ENCODE measurements at places on chromosomes 16 and 17. TPM values are rescaled to one million over a fixed set of nuclear protein-coding genes. Genes with fewer than 3 reads are reported as not detected.

DNA sequence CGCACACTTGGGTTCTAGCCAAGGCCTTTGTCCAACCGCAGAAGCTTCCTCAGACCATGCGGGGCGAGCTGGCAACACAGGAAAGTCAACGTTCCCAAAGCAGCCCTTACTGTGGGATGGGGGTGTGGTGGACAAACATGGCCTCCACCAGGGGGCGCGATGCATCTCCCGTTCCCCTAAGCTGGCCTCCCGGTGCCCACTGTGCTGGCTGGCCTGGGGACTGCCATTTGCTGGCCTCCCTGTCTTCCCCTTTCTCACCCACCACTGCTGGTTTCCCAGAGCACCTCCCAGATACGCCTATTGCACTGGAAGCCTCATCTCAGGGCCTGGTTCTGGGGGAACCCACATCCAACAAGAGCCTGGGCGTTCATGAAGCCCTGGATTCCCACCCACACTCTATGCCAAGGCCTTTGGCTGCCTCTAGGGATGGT, 145.3 kb downstream of the IRF8 start:
- no peak for DNase-seq
- no peaks in the 10 kb centered on the region for H3K4me1 ChIP-seq

MYCBPAP gene
- total RNA-seq: 7.9 TPM

DNA sequence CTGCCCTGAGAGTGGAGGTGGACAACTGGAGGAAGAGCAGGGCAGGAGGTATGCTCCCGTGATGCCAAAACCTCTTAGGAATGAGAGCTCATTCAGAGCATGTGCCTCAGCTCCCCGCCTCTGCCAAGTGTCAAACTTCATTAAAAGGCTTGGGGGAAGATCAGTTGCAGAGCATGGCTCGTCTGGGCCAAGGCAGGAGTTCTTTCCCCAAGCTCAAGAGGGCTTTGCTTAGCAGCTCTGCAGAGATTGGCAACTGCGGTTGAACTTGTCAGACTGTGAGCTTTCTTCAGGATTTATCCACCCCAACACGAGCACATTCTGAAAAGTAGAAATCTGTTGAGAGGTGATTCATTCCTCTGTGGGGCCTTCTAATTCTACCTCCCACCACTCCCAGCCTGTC, 248.1 kb downstream of the HS3ST3A1 start:
- H3K27me3 ChIP-seq: no peaks in the 10 kb centered on the region
- H3K4me3 ChIP-seq: no peak overlapping the region
- no peak overlapping the region for H3K27ac ChIP-seq

GPR179 gene
- total RNA-seq: not detected

DNA sequence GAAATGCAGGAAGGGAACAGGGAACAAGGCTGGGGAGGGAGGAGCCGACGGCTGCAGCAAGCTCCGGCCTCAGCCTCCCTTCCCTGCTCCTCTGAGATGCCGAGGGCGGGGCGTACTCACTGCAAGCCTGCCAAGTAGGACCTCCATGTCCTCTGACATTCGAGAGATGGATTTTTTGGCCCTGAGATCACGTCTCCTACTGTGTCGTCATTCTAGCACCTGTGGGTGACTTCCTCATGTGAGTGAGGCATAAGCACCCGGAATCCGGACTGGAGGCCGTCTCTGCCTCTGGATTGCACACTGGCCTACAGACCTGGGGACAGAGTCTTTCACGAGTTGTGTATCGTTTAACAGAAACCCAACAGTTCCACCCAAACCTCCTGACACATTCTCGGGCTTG, 14.5 kb downstream of the MRM3 start:
- peaks cover 7% of the 10 kb centered on the region for H3K4me1 ChIP-seq
- no peaks in the 10 kb centered on the region for H3K27me3 ChIP-seq
- H3K36me3 ChIP-seq: peaks cover 6% of the 10 kb centered on the region
- no peak for DNase-seq
- H3K27ac ChIP-seq: no peak overlapping the region

MAPT gene
- 0.32 TPM for total RNA-seq

VMP1 gene
- 183 TPM for total RNA-seq

CDC42EP4 gene
- 104 TPM for total RNA-seq

CD300A gene
- total RNA-seq: 21.9 TPM

DNA sequence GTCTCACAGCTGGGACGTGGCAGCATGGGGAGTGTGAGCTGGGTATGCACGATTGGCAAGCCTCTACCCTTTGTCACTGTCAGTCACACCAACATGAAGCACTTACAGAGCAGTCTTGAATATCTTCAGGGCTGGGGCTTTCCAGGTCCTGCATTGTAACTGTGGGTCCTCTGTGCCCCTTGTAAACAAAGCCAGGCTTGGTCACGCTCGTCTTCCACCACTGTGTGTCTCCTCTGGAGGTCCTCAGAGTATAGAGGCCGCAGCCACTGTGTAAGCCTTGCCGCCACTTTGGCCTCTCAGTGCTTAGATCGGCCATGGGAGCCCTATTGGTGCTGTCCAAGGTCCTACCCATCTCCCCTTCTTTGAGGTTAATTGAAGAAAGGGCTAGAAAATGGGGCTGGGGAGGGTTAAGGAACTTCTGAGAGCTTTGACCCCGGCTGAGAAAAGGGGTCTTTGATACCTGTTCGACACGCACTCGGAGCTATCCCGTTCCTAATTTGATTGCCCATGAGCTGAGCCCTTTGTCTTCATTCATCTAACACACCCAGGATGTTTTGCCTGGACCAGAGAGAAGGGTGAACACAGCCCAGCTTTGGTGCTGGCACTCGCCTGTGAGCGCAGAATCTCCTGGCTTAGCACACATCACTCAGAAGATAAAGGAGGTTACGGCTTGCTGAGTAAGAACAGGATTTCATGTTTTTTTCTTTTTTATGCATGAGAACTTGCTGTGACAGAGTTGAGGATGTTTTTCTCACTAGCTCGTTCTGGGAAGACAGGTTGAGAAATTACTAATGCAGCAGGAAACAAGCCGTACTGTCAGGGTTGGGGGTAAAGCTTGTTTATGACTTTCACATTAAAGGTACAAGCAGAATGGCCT, 267.9 kb downstream of the CPPED1 start:
- no peak overlapping the region for H3K27ac ChIP-seq
- no peak for DNase-seq
- H3K4me1 ChIP-seq: no peaks in the 10 kb centered on the region
- no peaks in the 10 kb centered on the region for H3K27me3 ChIP-seq

NKD1 gene
- total RNA-seq: 33.2 TPM

GRCh38 chr17:48642843-48643696, 16.9 kb upstream of the HOXB9 start:
- no peak overlapping the region for H3K4me3 ChIP-seq
- H3K36me3 ChIP-seq: no peaks in the 10 kb centered on the region
- peaks cover 27% of the 10 kb centered on the region for H3K27me3 ChIP-seq
- peaks cover 3% of the 10 kb centered on the region for H3K4me1 ChIP-seq
- H3K27ac ChIP-seq: no peak overlapping the region

- no peak for DNase-seq
- H3K36me3 ChIP-seq: no peaks in the 10 kb centered on the region
- H3K4me1 ChIP-seq: no peaks in the 10 kb centered on the region
These were observed 4.4 kb upstream of the CALB2 start for GRCh38 chr16:71354156-71354555.

- no peaks in the 10 kb centered on the region for H3K36me3 ChIP-seq
- DNase-seq: no peak
- no peak overlapping the region for H3K4me3 ChIP-seq
- H3K27ac ChIP-seq: no peak overlapping the region
- H3K4me1 ChIP-seq: no peaks in the 10 kb centered on the region
These were observed 120.6 kb downstream of the IRF8 start for GRCh38 chr16:86019446-86020047.
